ENCODE measurements at places on chromosomes 16 and 17. TPM values are rescaled to one million over a fixed set of nuclear protein-coding genes. Genes with fewer than 3 reads are reported as not detected.

- DNase-seq, result no peak
These were observed 53.0 kb upstream of the MNT start for GRCh38 chr17:2453866-2454265.

DNA sequence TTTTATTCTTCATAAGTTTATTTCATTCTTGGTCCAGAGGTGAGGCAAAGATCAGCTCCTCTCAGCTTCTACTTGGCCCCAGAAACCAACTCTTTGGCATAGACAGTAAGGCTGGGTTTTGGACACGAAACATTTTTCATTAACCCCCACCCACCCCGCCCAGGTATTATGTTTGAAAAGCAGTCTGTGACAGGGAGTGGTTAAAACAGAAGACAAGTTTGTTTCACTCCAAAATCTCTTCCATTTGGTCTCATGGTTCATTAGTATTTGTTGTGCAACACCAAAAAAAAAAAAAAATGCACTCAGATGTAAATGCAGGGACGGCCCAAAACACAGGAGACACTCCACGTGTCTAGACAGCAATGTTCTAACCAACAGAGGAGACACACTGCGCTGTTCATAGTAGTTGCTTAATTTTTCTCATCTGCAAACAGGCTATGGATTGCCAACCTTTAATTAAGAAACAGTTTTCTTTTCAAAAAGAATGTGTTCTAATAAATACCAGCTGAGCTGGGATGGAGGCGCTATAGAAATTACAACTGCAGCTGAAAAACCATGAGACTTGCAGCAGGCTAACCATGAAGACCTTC lies 39.8 kb upstream of the MMP2 start:
- no peak for DNase-seq

GRCh38 chr16:12917653-12918052 lies 16.3 kb downstream of the SHISA9 start:
- DNase-seq, result no peak

- no peak for DNase-seq
These were observed 59.2 kb downstream of the TEX14 start for GRCh38 chr17:58632324-58633314.

GRCh38 chr16:81469183-81469677 lies 24.6 kb downstream of the CMIP start:
- DNase-seq, result no peak

- DNase-seq, result no peak
These were observed 1.7 kb upstream of the IGF2BP1 start for GRCh38 chr17:48995304-48995973.

DNA sequence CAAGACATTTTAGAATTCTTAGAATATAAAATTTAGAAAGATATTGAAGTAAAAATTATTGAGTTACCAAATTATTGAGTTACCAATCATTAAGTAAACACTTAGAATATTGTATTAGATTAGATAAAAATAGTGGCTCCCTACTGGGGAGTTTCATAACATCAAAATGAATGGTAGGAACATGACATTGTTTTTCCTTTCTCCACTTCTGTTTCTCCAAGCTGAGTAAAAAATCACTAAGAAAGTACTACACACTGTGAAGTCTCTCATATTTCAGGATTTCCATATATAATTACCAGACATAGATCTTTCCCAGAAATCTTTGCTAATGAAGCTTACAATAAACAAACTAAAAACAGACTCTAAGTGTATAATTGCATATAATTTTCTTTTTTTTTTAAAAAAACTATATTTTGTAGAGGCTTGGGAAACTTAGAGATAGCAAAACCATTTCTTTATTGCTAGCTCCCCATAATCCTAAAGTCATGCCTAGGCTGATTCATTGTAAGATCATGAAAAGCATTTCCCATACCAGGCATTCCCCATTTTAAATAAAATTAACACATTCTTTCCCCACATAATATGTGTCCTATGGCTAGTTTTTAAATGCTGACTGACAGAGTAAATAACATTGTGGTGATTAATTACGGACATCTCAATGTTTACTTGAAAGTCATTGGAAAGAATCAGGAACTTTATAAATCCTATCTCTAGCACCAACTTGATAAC lies 1408.7 kb upstream of the GOT2 start:
- no peak for DNase-seq

DNA sequence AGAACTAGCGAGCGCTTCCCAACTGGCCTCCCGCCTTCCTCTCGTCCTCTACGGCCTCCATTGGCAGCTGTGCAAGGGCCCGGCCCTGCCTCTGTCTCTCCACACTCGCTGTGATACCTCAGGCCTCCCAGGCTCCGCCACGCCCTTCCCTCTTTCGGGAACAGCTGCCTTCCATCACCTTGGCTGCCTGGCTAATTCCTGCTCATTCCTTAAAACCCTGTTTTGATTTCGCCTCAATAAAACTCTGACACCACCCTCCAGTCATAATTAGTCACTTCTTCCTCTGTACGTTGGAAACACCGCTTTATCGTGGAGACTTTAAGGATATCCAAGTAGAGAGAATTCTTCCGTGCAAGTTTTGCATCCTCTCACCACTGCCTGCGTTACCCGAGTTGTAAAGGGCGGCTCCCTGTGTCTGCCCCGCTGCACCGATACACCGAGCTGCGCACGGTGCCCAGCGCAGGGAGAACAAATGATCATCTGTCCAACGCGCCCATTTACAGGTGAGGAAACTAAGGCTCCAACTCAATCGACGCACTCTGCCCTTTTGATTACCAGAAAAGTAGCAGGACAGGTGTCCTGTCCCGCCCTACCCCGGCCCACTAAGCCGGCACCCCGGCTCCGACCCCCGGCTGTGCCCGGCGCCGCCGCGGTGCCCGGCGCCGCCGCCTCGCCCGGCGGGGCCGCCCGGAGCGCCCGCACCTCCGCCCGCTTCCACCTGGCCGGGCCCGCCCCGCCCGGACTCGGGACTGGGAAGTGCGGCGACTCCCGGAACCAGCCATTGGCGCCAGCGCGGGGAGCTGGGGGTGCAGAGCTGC lies 139.7 kb downstream of the SEC14L1 start:
- DNase-seq, result no peak

C17orf78 gene
- total RNA-seq, result not detected

LRRC59 gene
- 72.6 TPM for total RNA-seq

MFAP4 gene
- total RNA-seq, result 30.6 TPM

Measured in tibial nerve (tissue), 4 donors.